ENCODE measurements at places on chromosomes 7 and 10.

DNA sequence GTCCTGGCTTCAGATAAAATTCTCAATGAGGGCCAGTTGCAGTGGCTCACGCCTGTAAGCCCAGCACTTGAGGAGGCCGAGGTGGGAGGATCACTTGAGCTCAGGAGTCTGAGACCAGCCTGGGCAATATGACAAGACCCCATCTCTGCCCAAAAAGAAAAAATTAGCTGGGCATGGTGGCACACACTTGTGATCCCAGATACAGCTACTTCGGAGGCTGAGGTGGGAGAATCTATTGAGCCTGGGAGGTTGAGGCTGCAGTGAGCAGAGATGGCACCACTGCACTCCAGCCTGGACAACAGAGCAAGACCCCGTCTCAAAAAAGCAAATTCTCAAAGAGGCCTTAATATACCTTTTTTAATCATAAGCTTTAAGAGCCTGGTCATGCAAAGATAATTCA, 142.9 kb downstream of the CUX1 start:
- no peak for DNase-seq

GRCh38 chr7:87878208-87878735, 2.0 kb downstream of the DBF4 start:
- peak; percentile 10 for DNase-seq

DNA sequence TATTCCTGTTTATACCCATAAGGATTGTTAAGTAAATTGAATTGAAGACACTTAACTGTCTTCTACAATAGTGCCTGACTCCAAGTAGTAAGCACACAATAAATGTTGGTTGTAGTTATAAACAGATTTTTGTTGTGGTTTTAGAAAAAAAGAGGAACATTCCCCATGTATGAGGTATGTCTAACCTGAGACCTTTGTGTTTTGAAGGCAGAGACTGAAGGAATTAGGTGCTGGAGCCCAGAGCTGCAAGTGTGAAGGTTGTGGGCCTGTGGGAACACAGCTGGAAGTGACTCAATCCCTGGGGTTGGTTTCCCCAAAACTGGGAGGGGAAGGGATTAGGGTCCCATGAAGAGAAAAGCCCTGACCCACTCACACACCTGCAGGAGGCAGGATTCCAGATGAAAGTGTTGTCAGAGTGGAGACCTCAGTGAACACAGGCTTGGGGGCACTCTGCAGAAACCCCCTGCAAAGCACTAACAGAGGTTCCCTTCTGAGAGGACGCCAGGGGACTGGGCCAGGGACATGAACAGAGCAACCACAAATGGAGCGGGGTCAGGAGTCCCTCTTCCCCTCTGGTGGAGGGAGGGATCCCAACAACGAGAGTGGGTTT, 265.1 kb upstream of the KLF14 start:
- no peak for DNase-seq

- no peak for DNase-seq
Observed at GRCh38 chr10:33498391-33498891, 164.0 kb upstream of the NRP1 start.

All from GM03348 (cell line).